Activated CD8-positive, alpha-beta memory T cell treated with anti-CD3 and anti-CD28 coated beads, Interleukin-2, amount 50 U/mL, for 4 hours (primary cell): ENCODE measurements at places on chromosomes 3 and 15.

- no peak for DNase-seq
Observed at GRCh38 chr3:151770956-151771355, 37.2 kb downstream of the AADACL2 start.

GRCh38 chr3:129485721-129486663 lies 42.4 kb upstream of the RHO start:
- DNase-seq, result no peak

DNA sequence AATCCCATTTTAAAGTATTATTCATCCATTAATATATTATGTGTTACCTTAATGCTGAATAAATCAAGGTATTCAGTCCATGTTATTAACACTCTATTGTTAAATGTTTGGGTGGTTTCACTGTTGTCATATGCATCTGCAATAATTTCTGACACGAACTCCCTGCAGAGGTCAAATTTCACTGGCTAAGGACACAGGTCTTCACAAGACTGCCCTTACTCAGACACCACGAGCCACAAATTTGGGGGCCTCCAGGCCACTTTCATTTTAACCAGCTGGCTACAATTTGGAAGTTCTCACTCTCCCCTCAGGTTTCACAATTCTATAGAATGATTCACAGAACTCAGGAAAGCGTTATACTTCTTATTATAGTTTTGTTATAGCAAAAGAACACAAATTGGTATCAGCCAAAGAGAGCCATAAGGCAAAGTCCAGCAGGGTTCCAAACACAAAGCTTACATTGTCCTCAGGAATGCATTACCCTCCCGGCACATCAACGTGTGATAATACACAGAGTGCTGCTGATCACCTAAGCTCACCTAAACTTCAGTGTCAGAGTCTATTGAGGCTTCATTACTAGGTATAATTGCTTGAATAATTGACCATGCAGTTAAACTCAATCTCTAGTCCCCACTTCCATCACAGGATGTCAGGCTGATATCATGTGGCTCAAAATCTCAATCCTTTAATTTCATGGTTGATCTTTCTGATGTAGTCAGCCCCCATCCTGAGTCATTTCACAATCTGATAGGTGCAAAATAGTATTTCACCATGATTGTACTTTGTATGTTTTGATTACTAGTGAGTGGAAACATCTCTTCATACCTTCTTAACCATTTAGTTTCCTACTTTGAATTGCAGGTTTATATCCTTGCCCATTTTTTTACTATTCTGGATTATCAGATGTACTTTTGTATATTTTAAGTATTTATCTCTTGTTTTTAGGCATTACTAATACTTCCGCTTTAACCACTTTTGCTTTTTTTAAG lies 441.4 kb upstream of the AGTR1 start:
- DNase-seq, result no peak

DNA sequence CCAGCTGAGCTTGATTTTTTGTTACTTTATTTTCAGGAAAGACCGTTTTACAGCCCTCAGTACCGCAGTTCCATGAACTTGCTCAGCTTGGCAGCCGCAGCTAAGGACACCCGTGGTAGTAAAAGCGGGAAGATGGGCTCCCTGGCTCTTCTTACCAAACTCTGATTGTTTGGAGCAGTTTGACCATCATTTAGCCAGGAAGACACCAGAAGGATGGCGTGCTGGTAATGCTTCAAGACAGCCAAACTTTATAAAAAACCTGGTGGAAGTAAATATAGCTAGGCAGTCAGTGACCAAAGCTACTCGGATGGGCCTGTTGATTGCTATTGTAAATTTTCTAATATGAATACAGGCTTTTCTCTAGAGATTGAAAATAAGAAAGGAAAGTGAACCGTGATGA lies 28.9 kb downstream of the POLR2M start:
- DNase-seq, result no peak

DNA sequence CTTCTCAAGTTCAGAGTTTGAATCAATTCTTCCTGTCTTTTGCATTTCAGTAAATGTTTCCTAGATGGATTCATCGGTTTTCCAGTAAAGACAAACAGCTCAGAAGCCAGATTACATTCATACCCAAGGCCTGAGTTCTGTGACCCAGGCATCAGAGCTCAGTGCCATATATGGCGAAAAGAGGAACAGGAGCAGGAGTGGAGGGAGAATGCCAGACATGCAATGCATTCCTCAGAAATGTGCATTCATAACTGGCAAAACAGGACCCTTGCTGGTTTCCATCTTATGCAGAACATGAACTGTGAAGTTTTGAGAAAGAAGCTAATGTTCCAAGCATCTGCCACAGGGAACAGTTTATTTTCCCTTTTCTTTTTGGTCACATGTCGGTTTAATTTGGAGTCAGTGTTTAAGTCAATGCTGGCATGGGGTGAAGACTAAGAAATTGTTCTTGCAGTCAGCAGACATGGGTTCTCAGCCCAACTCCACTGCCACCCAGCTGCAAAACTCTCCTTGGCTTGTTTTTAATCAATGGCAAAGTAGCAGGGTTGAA lies 116.5 kb downstream of the LPP start:
- DNase-seq, result no peak

GRCh38 chr15:76994001-76994400 lies 925 bp upstream of the PSTPIP1 start:
- DNase-seq, result peak; percentile 57

DNA sequence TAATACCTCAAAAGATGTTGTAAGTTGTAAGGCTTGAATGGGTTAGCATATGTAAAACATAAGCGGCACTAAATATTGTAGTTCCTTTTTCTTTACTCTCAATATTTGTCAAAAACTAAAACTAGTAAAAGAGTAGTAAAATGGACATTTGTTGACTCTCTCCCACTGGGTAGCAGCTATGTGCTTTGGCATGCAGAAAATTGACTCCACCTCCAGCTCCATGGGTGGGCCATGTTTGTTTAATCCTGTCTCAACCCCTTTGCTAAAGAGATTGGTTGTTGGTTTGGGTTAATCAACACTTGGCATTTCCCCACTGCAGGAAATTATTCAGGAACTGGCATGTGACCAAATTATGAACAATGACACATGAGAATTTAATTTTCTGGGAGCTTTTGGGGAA lies 114.8 kb downstream of the EOMES start:
- no peak for DNase-seq

GRCh38 chr3:3170998-3171397 lies 8.5 kb downstream of the CRBN start:
- no peak for DNase-seq

GRCh38 chr3:192850451-192850981 lies 67.1 kb downstream of the MB21D2 start:
- DNase-seq, result no peak

- no peak for DNase-seq
Observed at GRCh38 chr3:139597947-139598346, 58.4 kb upstream of the RBP1 start.

DNA sequence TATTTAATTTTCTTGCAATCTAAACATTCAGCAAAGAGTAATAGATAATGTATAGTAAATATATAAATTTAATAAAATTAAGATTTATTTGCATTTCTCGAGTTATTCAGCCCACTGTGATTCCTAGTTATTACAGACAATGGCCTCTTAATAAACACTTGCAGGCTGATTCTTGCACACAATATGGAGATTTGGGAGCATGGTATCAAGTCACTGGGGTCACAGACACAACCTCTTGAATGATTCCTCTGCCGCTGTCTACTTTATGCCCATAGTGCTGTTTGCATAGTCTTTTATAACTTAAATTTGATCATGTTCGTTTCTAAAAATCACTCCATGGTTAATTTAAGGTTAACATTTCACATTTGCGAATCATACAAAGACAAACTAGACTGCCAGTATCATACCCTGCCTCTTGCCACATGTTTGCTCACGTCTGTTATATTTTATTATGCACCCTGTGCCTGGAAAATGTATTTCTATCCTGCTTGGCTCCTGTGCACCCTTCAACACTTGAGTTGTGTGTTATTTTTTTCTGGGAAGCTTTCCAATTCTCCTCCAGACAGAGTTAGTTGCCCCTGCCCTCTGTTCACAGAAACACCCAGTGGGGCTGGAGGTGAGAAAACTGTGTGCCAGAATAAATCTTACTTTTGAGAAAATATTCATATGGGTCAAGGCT lies 206.3 kb upstream of the ROBO1 start:
- no peak for DNase-seq

- no peak for DNase-seq
Observed at GRCh38 chr3:187858041-187858440, 112.8 kb upstream of the BCL6 start.

GRCh38 chr15:40066589-40066988 lies 27.6 kb upstream of the SRP14 start:
- no peak for DNase-seq

DNA sequence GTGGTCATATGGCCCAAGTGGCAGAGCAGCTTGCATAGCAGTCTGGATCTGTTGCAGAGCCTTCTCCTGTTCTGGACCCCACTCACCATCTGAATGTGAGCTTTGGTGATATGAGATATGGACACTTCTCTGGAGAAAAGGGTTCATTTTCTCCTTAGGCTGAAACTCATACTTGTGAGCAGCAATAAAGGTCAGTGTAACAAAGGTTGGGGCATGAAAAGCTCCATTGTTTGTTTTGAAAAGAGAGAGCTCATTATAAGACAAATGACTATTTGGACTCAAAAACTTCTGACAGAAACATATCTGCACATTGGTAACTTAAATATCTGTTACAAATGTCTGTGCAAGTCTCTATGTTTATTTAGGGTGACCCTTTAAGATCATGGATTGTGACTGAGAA lies 517.3 kb downstream of the MFSD1 start:
- DNase-seq, result no peak

DNA sequence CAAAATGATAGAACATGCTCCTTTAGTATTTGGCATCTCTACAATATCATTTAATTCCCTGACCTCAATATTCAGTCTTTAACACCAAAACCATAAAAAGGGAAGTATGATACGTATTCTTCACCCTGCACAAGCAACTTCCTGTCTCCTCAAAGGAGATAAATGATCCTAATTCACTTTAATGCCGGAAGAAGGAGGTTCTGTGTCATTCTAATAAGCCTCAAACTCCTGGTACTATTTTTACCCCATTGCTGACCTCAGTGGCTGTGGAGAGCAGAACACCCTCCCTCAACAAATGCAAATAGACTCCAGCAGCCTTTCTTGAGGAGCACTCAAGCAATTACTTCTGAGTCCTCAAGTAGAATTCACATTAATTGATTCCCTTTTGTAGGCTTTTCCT lies 173.3 kb downstream of the TMEM108 start:
- no peak for DNase-seq

DNA sequence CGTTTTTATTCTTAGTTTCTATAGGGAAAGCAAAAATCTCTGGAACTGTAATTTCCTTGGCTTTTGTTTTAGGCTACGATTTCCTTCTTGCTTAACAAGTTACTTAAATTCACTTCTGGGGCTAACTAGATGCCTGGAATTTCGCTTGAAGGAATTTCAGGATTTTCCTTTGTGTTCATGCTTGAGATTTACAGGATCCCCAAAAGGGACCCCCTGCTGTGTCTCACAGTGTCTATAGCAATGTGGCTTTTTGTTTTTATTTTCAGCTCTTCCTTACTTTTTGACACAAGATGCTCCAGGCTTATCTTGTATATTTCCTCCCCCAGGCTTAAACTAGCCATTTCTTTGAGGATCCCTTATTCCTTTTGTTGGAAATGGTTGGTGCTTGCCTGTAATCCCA lies 95.5 kb upstream of the DPPA4 start:
- no peak for DNase-seq
